ENCODE measurements at places on chromosomes 3 and 15.

DNA sequence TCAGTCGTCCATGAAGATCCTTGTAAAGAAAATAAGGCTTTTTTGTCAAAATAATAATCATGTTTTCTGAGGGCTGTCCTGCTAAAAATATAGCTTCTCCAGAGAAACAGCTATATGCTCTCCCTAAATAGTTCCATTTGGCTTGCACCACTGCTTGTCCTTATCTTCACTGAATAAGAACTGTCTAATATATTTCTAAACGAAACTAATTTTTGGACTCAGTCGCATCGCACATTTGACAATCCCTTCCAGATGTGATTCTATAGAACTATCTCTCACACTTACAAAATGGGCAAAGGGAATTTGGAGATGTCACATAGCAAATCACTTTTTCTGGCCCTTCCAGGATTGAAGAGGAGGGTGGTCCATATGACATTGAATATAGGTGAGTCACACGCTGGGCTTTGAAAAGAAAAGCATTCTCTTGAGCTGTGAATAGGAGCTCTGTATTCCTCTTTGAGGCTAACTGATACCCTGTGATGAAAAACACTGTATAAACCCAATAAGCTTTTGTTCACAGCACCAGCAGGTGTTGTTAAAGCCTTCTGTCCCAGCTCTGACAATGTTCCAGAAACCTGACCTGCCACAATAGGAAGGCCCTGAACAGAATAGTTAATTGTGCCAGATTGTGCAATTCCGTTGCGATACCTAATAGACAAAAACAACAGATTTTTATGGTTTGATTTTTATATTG lies 1144.2 kb downstream of the ROBO2 start:
- no peaks in the 10 kb centered on the region for H3K36me3 ChIP-seq
- DNase-seq, result no peak
- H3K4me3 ChIP-seq, result no peak overlapping the region
- no peaks in the 10 kb centered on the region for H3K4me1 ChIP-seq
- no peaks in the 10 kb centered on the region for H3K27me3 ChIP-seq

DNA sequence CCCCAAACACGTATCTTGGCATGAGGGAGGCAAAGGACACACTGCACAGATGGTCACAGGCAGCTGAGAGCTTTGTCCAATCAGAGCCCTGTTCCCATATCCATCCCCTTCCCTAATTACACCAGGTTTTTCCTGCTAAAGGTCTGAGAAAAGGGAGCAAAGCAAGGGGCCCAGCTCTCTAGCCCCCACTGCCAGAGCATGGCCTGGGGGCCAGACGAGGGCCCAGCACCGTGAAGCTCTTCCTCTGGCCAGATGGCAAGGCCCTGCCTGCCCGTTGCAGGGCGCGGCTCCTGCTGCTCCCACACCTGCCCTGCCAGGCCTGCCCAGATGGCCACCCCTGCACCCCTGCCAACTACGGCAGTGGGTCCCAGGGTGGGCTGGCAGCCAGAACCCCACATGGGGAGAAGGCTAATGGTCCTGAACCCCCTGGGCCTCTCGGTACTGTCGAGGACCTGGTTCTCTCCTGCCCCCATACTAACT lies 3.2 kb downstream of the SHF start:
- H3K36me3 ChIP-seq, result no peaks in the 10 kb centered on the region
- H3K4me3 ChIP-seq, result no peak overlapping the region
- H3K27me3 ChIP-seq, result peaks cover 2% of the 10 kb centered on the region
- no peak for DNase-seq
- H3K4me1 ChIP-seq, result no peaks in the 10 kb centered on the region

- peaks cover 30% of the 10 kb centered on the region for H3K4me1 ChIP-seq
- no peaks in the 10 kb centered on the region for H3K36me3 ChIP-seq
- peak; percentile 72 for DNase-seq
Measured at GRCh38 chr3:153162513-153163392, 727 bp downstream of the RAP2B start.

DNA sequence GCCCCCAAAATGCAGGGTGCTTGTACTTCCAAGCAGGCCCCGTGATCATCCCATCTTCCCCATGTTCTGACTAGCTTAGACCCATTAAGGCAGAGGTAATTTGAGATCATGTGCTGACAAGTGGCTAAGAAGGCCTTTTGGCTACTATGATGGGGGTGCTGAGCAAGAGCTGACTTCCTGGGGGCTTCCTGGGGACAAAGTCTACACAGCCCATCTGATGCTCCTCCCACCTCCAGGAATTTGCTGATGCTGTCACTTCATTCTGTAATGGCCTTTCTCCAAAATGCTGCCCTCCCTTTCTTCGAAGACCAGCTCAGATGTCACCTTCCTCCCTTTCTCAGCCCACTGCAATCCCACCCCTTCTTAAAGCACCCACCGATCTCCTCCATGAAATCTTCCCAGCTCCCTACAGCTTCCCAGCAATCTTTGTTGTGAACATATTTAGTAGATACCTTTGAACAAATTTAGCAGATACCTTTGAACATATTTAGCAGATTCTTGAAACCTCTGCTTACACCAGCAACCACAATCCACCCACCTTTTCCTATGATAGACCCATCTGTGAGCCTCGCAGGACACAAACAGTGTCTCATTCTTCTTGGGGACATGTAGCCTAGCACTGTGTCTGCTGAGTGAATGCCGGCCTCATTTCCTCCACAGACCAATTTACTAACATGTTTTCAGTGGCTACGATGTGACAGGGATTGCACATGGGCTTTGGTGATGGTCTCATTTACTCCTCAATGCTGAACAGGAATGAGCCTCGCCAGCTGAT lies 223.3 kb downstream of the EPHB1 start:
- H3K4me3 ChIP-seq, result no peak overlapping the region
- no peaks in the 10 kb centered on the region for H3K36me3 ChIP-seq
- no peaks in the 10 kb centered on the region for H3K4me1 ChIP-seq
- no peak for DNase-seq
- H3K27me3 ChIP-seq, result no peaks in the 10 kb centered on the region

DNA sequence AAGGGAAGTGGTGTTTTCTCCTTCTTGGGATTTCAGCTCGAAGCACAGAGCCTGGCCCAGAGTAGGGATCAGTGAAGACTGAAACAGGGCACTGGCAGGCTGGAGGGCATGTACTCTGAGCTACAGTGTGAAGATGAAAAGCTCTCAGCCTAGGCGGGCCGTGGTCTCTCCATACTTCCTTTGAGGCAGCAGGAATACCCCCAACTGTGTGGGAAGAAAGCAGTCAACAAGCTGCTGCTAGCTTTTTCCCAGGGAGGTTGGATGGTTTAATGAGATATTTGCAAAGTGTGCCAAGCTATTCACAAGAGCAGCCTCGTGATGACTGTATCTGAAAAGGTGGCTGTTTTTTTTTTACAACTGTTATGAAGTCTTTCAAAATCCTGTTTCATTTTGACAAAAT lies 47.2 kb downstream of the NMNAT3 start:
- no peaks in the 10 kb centered on the region for H3K4me1 ChIP-seq
- H3K4me3 ChIP-seq, result no peak overlapping the region
- no peaks in the 10 kb centered on the region for H3K36me3 ChIP-seq

GRCh38 chr3:18389108-18389733 lies 35.9 kb downstream of the SATB1 start:
- no peaks in the 10 kb centered on the region for H3K27me3 ChIP-seq
- no peaks in the 10 kb centered on the region for H3K4me1 ChIP-seq

DNA sequence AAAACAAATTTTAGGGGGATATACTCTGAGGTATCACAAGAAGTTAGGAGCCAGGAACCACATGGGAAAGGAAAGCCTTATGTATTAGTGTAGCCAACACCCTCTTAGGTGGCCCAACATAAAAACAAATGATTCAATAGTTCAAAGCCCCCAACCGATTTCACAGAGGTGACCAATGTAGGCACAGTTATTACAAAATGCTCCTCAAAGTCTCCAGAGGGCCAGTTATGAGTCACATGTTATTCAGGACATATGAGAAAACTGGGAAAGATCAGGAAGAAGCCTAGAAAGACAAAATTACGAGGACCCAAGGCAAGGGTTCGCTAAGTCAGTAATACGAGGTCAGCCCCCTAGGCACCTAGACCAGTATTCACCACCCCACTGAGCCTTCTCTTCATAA lies 29.9 kb upstream of the FBN1 start:
- H3K4me1 ChIP-seq, result peaks cover 59% of the 10 kb centered on the region
- peak overlapping the region; percentile 89 for H3K27ac ChIP-seq
- no peaks in the 10 kb centered on the region for H3K36me3 ChIP-seq
- no peaks in the 10 kb centered on the region for H3K27me3 ChIP-seq

DNA sequence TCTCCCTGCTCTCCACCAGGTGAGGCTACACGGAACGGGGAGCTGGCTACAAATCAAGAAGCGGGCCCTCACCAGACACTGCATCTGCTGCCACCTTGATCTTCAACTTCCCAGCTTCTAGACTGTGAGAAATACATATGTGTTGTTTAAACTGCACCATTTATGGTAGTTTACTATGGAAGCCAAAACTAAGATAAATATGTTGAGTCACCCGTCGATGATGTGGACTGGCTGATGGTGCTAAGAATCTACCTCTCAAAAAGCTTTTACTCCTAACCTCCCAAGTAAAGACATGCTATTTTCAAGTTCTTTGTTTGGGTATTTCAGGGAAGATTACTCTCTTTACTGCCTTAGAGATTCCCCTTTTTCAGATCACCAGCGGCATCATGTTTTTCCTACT lies 110.9 kb downstream of the VGLL3 start:
- DNase-seq, result no peak
- no peak overlapping the region for H3K27ac ChIP-seq
- no peaks in the 10 kb centered on the region for H3K27me3 ChIP-seq
- no peaks in the 10 kb centered on the region for H3K4me1 ChIP-seq

GRCh38 chr15:57079931-57080620 lies 161.6 kb downstream of the TCF12 start:
- H3K27ac ChIP-seq, result no peak overlapping the region
- no peaks in the 10 kb centered on the region for H3K36me3 ChIP-seq
- H3K4me3 ChIP-seq, result no peak overlapping the region
- no peaks in the 10 kb centered on the region for H3K27me3 ChIP-seq
- no peaks in the 10 kb centered on the region for H3K4me1 ChIP-seq
- DNase-seq, result no peak

GRCh38 chr3:25652921-25653320 lies 11.8 kb downstream of the TOP2B start:
- peaks cover 18% of the 10 kb centered on the region for H3K4me1 ChIP-seq
- H3K4me3 ChIP-seq, result no peak overlapping the region
- H3K27me3 ChIP-seq, result no peaks in the 10 kb centered on the region

DNA sequence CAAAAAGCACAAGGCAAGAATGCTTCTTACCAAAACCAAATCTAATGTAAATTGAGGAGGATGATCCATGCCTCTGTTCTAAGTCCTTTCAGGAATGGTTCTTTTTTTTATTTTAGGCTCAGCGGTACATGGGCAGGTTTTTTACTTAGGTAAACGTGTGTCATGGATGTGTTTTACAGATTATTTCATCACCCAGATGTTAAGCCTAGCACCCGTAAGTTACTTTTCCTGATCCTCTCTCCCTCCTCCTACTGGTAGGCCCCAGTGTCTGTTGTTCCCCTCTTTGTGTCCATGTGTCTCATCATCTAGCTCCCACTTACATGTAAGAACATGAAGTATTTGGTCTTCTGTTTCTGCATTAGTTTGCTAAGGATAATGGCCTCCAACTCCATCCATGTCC lies 289.2 kb upstream of the THBS1 start:
- H3K36me3 ChIP-seq, result no peaks in the 10 kb centered on the region
- H3K4me3 ChIP-seq, result no peak overlapping the region
- H3K27ac ChIP-seq, result no peak overlapping the region
- no peaks in the 10 kb centered on the region for H3K27me3 ChIP-seq
- peaks cover 31% of the 10 kb centered on the region for H3K4me1 ChIP-seq

GRCh38 chr3:14216257-14217048 lies 37.8 kb downstream of the LSM3 start:
- H3K27ac ChIP-seq, result no peak overlapping the region
- H3K4me1 ChIP-seq, result peaks cover 8% of the 10 kb centered on the region
- DNase-seq, result no peak
- no peaks in the 10 kb centered on the region for H3K36me3 ChIP-seq

DNA sequence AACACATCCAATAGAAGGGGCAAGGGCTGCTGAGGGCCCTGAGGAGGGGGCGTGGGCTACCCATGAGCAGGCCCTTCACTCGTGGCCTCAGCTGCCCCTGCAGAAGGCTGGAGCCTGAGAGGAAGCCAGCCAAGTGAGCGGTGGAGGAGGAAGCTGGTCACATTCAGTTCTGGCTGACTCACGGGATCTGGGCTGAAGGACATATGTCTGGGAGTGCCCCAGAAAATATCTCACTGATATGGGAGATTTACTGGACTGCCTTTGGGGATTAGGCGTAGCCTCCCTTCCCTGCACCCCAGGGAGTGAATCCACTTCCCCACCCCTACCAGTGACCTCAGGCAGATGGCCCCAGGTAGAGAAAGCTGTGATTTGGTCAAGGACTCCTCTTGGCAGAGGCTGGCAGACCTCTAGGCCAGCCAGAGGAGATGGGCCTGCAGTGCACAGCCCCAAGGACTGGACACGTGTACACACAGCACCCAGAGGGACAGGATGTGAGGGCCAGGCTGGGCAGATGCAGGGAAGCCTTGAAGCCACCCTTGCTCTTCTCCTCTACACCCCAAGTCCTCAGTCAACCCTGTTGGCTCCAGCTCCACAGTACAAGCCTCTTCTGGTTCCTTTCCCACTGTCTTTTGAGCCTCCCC lies 14.2 kb upstream of the ANKDD1A start:
- H3K27ac ChIP-seq, result peak overlapping the region; percentile 73
- peak; percentile 89 for DNase-seq
- no peak overlapping the region for H3K4me3 ChIP-seq
- H3K4me1 ChIP-seq, result peaks cover 44% of the 10 kb centered on the region
- no peaks in the 10 kb centered on the region for H3K36me3 ChIP-seq

GRCh38 chr3:134824791-134825190 lies 29.7 kb downstream of the EPHB1 start:
- no peak for DNase-seq
- H3K4me1 ChIP-seq, result no peaks in the 10 kb centered on the region
- H3K27me3 ChIP-seq, result no peaks in the 10 kb centered on the region
- no peaks in the 10 kb centered on the region for H3K36me3 ChIP-seq

GRCh38 chr3:109897734-109898133 lies 560.4 kb upstream of the DPPA4 start:
- no peaks in the 10 kb centered on the region for H3K36me3 ChIP-seq
- no peaks in the 10 kb centered on the region for H3K27me3 ChIP-seq
- DNase-seq, result peak; percentile 23
- H3K27ac ChIP-seq, result no peak overlapping the region

GRCh38 chr15:83462026-83462425 lies 14.9 kb downstream of the SH3GL3 start:
- H3K4me1 ChIP-seq, result no peaks in the 10 kb centered on the region
- H3K27me3 ChIP-seq, result peaks cover 10% of the 10 kb centered on the region
- H3K4me3 ChIP-seq, result no peak overlapping the region
- no peak overlapping the region for H3K27ac ChIP-seq
- no peaks in the 10 kb centered on the region for H3K36me3 ChIP-seq
